Stimulated activated CD4-positive, alpha-beta T cell treated with anti-CD3 and anti-CD28 coated beads, TNF-alpha, amount 100 ng/mL, for 1 hour (primary cell): ENCODE measurements at places on chromosomes 1 and 21.

- no peak for DNase-seq
Observed at GRCh38 chr21:30268608-30269197, 14.0 kb downstream of the KRTAP24-1 start.

DNA sequence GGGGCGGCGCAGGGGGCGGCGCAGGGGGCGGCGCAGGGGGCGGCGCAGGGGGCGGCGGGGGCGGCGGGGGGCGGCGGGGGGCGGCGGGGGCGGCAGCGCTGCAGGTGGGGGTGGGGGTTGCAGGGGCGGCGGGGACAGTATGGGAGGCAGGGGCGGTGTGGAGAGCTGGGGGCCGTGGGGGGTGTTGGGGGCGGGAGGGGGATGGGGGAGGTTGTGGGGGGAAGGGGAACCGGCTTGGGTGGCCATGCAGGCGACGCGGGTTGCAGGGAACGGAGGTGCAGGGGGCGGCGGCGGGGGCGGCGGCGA lies 13.0 kb upstream of the SLC19A1 start:
- DNase-seq, result no peak

GRCh38 chr1:152924191-152924590 lies 15.8 kb downstream of the IVL start:
- no peak for DNase-seq

GRCh38 chr1:165306543-165307434 lies 49.7 kb downstream of the LMX1A start:
- no peak for DNase-seq

DNA sequence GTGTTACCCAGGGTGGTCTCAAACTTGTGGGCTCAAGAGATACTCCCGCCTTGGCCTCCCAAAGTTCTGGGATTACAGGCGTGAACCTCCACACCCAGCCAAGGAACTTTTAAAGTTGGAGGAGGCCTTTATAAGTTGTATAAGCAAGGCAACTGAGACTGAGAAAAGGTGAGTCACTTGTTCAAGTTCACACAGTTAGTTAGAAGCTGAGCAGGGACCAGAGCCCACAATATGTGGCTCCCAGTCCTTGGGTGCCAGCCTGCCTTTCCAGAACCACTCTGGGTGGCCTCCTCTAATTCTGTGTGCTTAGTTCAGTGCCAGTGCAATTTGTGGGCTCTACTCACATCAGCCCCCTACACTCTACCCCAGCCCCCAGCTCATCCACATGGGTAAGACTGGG lies 3.7 kb downstream of the RAB25 start:
- DNase-seq, result no peak

DNA sequence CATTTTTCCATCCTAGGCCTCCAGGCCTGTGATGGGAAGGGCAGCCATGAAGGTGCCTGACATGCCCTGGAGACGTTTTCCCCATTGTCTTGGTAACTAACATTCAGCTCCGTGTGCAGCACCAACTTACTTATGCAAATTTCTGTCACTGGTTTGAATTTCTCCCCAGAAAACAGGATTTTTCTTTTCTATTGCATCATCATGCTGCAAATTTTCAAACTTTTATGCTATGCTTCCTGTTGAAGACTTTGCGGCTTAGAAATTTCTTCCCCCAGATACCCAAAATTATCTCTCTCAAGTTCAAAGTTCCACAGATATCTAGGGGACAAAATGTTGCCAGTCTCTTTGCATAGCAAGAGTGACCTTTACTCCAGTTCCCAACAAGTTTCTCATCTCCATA lies 25.2 kb upstream of the SELE start:
- DNase-seq, result no peak

- DNase-seq, result no peak
Observed at GRCh38 chr1:29912425-29912824, 676.1 kb downstream of the PTPRU start.

GRCh38 chr1:236904892-236905741 lies 99.1 kb downstream of the MT1HL1 start:
- no peak for DNase-seq

DNA sequence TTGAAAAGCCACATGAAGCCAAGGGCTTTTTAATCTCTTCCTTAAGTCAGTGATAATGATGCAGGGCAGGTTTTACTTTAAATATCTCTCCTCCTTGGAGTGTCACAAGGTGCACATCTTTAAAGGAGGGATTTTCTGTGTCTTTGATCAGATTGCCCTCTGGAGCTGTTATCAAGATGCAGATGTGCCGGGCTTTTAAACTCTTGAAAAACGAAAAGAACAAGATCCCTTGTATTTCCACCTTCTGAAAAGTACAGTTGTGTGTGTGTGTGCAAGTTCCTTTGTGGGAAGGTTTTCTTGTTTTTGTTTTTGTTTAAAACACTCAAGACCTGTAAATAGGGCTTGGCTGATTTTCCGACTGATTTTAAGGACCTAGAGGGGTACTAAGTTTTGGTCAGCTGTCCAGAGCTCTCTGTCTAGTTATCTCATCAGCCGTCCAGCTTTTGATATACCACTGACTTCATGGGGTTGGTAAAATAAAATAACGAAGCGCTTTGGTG lies 1.6 kb downstream of the MARK1 start:
- no peak for DNase-seq
